ENCODE measurements at places on chromosomes 16 and 17.

DNA sequence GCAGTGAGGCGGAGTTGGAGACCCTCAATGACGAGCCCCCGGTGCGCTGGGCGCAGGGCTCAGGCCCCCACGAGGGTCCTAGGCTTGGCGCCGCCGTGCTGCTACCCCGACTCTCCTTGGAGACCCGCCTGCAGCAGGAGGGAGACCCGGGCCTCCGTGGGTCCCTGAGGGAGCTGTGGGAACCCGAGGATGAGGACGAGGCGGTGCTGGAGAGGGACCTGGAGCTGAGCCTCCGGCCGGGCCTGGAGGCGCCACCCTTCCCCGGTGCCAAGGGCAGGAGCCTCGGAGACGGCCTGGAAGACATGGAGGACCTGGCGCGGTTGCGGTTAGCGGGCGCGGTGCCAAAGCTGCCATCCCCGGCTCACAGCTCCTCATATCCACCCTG lies 2.3 kb downstream of the MYO15B start:
- peaks cover 5% of the 10 kb centered on the region for H3K36me3 ChIP-seq
- H3K27me3 ChIP-seq: peaks cover 15% of the 10 kb centered on the region
- no peak overlapping the region for H3K4me3 ChIP-seq
- H3K27ac ChIP-seq: no peak overlapping the region
- no peak for DNase-seq
- no peaks in the 10 kb centered on the region for H3K4me1 ChIP-seq

DNA sequence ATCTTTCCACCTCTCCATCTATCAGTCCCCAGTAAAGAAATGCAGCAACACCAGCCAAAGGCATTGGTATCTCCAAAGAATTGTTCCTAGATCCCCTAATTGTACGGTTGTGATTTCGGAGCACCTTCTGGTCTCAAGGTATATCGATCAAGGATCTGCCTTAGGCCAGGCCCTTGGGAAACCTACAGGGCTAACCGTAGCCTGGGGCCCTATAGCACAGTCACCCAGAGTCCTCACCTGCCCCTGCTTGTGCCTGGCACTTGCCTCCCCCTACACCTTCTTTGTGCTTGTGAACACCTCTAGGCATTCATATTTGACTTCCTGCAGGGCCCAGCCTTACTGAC lies 16.8 kb upstream of the AURKB start:
- peaks cover 13% of the 10 kb centered on the region for H3K4me1 ChIP-seq
- peak overlapping the region; percentile 65 for H3K4me3 ChIP-seq
- H3K36me3 ChIP-seq: peaks cover 51% of the 10 kb centered on the region
- no peak for DNase-seq

DNA sequence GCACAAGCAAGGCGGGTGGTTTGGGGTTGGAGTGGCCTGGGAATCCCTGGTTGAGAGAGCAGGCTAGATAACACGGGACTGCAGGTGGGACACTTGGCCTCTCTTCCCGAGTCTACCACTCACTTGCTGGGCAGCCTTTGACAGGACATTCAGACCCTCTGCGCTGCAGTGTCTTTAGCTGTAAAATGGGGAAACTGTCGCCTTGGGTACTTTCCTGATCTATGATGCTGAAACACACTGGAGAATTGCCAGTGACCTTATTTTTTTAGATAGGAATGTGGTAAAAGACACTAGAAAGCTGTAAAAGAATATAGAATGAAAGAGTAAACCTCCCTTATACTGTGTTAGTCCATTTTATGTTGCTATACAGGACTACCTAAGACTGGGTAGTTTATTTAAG lies 30.5 kb downstream of the KSR1 start:
- no peak overlapping the region for H3K4me3 ChIP-seq
- DNase-seq: no peak
- H3K27ac ChIP-seq: no peak overlapping the region
- H3K27me3 ChIP-seq: no peaks in the 10 kb centered on the region
- H3K36me3 ChIP-seq: no peaks in the 10 kb centered on the region

DNA sequence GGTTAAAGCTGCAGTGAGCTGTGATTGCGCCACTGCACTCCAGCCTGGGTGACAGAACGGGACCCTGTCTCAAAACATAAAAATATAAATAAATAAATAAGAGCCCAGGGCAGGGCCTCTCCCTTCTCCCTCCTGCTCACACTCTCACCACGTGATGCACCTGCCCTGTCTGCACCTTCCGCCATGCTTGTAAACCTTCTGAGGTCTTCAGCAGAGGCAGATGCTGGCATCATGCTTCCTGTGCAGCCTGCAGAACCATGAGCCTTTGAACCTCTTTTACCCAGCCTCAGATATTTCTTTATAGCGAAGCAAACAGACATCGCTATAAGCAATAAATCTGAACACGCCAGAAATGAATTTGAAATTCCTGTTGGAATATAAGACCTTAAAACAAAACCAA lies 48.5 kb downstream of the HNF1B start:
- H3K4me3 ChIP-seq: no peak overlapping the region
- peaks cover 51% of the 10 kb centered on the region for H3K4me1 ChIP-seq
- H3K36me3 ChIP-seq: peaks cover 86% of the 10 kb centered on the region
- peak overlapping the region; percentile 78 for H3K27ac ChIP-seq

DNA sequence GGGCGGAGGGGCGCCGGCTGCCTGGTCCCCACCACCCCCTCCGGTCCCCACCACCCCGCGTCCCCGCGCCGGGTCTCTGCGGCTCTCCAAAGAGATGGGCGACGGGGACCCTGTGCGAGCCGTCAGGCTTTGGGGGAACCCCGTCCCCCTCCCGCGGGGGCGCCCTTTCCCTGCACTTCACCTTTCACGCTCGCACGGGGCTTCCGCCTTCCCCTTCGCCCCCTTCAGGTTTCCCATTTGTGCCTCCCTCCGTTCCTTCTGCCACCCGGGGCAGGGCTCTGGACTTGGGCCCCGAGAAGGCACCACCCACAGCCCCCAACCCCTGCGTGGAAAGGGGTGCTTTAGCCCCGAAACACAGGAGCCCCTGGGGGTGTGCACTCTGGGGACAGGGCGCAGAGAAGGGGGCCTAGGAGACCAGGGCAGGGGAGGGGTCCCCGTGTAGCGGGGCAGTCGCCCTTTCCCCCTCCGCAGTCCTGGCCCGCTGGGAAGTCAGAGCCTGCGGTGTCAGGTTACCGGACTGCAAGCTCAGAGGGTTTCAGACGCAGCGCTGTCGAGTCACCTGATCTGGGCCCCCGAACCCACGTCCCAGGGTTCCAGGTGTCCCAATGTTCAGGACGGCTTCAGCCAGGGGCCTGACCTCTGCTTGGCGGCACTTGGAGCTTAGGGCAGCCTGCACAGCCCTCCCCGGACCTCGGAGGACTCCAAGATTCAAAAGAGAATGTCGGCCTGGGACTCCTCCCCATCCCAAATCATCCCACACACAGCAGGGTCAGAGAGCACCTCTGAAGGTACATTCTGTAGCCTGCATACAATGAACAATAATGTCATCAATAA lies 6.7 kb upstream of the CCDC92B start:
- H3K27me3 ChIP-seq: peaks cover 28% of the 10 kb centered on the region
- H3K4me3 ChIP-seq: peak overlapping the region; percentile 50
- DNase-seq: no peak
- H3K36me3 ChIP-seq: no peaks in the 10 kb centered on the region

DNA sequence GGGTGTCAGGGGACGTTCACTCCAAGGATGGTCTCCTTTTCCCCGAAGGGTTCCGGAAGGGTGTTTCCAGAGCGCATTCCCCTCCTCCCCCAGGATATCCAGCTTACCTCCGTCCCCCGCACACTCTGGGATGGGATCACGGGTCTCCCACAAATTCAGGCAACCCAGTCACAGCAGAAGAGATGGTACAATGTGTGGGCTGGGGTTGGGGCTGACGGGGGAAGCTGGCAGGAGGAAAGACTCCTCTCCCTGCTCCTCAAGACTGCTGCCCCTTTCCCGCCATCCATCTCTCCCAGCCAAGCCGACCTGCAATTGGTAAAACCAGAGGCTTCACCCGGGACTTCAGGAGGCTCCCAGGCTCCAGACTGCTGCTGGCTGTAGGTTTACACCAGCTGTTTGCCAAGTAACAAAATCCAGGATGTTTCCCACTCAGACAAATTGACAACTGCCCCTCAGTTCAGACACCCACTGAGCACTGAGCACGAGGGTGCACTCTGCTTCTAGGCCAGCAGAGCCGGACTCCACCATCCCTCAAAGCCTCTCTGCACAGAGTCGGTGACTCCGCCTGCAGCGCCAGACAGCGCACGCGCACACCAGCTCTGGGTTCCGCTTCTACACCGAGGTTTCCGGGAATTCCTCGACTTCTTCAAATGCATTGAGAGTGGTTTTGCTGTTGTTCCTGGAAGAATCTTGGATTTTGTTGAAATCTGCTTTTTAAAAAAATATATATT lies 37.7 kb downstream of the ASPA start:
- no peak for DNase-seq
- H3K27ac ChIP-seq: no peak overlapping the region
- no peaks in the 10 kb centered on the region for H3K4me1 ChIP-seq

DNA sequence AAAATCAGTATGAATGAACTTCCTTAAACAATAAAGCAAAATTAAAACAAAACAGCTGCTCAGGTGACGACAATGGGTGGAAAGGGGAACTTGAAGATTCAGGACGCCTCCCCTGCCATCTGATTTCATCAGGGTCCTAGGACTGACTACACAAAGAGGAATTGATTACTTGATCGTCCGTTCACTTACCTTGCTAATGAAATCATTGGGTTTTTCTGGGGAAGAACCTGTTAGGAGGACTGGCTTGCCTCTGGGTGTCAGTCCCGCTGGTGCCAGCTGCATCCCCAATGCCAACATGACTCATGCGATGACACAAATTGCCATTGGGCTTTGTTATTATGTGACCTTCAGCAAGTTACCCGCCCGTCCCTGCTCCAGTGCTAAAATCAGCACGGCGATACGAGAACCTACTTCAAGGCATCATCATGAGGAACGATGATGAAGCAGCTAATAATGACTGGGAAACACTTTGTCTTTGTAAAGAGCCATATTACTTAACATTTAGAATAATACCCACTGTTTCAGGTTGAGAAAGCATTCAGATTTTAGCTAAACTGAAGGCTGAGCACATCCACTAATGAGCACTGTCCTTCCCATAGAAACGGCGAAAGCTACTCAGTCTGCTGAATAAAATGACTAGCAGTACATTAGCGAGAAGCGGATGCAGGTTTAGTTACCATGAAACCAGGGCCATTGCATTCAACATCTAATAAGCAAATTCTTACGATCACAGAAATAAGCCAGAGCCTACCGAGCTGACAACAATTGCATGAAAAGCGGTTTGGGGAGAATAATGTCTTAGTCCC lies 139.4 kb downstream of the ZFHX3 start:
- no peaks in the 10 kb centered on the region for H3K36me3 ChIP-seq
- no peak overlapping the region for H3K27ac ChIP-seq
- DNase-seq: no peak

DNA sequence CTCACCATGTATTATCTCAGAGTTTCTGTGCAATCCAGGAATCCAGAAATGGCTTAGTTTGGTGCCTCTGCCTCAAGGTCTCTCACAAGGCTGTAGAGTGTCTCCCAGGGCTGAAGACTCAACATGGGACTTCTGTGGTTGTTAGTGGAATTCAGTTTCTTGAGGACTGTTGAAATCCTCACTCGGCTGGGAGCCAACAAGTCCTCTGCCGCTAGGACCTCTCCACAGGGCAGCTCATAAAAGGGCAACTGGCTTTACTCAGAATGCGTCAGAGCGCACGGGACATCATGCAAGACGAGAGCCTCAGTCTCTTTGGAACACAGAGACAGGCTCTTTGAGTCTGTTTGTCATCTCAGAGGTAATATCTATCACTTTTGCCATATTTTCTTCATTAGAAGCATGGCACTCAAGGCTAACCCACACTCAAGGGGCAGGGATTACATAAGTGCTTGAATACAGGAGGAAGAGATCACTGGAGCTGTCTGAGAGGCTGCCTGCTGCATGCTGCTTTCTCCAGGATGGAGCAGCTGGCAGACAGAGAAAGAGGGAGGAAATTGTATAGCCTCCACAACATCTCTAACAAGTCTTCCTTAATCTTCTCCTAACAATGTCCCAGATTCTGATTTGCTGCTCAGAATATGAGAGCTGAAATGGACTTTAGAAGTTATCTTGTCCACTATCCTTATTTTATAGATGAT lies 97.5 kb upstream of the ASIC2 start:
- H3K27ac ChIP-seq: no peak overlapping the region
- no peak overlapping the region for H3K4me3 ChIP-seq
- peaks cover 66% of the 10 kb centered on the region for H3K27me3 ChIP-seq
- H3K4me1 ChIP-seq: no peaks in the 10 kb centered on the region
- no peak for DNase-seq

DNA sequence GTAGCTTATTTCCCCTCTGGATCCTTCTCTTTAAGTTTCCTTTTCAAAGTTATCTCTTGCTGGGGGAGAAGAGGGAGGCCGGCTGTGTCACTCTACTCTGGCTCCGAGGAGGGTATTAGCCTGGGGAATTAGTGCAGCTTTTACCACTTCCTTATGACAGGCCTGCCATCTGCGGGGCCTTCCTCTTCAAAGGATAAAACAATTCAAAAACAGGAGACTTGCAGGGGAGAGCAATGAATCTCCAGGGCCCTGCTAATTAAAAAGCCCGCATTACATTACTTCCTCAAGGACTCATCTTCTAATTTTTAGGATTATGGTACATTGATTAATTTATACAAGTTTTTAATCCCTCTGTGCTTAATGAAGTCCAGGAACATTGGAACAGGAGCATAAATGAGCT lies 190.9 kb upstream of the CDH5 start:
- no peaks in the 10 kb centered on the region for H3K4me1 ChIP-seq
- H3K27ac ChIP-seq: no peak overlapping the region
- DNase-seq: no peak
- no peak overlapping the region for H3K4me3 ChIP-seq

- H3K4me3 ChIP-seq: no peak overlapping the region
- H3K27me3 ChIP-seq: no peaks in the 10 kb centered on the region
- no peak for DNase-seq
- H3K36me3 ChIP-seq: no peaks in the 10 kb centered on the region
Measured at GRCh38 chr17:882827-883585, 96.6 kb downstream of the NXN start.

DNA sequence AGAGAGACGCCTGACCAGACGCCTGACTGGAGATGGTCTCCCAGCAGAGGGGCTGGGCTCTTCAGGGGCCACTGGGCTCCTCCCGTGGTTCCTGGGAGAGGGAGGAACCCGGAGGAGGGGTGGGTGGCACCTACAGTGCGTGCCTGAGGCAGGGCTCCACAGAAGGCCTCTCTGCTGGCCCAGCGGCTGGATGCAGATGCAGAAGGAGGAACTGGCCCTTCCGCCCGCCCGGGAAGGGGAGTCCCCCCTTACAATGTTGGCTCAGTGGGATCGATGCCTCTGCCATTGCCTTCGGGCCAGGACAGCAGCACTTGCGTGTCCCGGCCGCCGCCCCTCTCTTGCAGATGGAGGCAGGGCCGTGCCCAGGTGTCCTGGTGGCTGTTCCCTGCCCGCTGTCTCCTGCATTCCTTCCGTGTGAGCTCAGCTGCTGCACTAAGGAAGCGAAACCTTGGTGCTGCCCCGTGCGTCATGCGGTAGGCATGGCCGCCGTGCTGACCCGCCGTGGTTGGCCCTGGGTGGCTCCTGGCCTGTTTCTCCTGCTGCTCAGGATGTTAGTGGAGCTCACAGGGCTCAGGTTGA lies 15.1 kb downstream of the BAIAP2 start:
- H3K4me1 ChIP-seq: peaks cover 55% of the 10 kb centered on the region
- H3K27me3 ChIP-seq: no peaks in the 10 kb centered on the region
- H3K27ac ChIP-seq: peak overlapping the region; percentile 93
